ENCODE measurements at places on chromosomes 5 and 9. TPM values are rescaled to one million over a fixed set of nuclear protein-coding genes. Genes with fewer than 3 reads are reported as not detected.

MYO10 gene
- 7.6 TPM for polyA plus RNA-seq

FAM153A gene
- polyA plus RNA-seq = 1.6 TPM

DNA sequence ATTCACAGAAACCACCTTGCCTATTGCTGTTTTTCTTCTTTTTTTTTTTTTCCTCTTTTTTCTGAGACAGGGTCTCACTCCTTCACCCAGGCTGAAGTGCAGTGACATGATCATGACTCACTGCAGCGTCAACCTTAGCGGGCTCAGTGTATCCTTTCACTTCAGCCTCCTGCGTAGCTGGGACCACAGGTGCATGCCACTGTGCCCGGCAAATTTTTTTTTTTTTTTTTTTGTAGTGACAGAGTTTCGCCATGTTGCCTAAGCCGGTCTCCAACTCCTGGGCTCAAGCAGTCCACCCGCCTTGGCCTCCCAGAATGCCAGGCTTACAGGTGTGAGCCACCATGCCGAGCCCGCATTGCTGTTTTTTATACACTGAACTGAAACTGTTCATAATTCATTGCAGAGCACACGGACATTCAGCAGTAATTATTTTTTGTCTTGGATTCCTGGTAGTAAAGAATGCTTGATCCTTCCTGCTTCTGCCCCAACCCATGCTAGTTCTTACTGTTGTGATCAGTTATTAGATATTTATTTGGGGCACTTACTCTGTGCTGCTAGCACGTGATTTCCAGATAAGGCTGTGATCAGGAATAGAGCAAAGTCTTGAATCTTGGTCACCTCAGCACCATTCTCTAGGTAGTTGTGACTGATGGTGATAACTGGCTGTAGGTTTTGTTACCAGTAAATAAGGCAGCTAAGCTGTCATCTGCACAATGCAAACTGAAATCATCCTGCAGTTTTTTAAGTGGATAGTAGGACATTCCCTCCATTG lies 14.0 kb downstream of the MAP3K1 start:
- no peak overlapping the region for H3K4me3 ChIP-seq
- peaks cover 2% of the 10 kb centered on the region for H3K4me1 ChIP-seq
- DNase-seq = no peak
- no peak overlapping the region for H3K27ac ChIP-seq
- H3K27me3 ChIP-seq = no peaks in the 10 kb centered on the region

GRCh38 chr5:78699552-78700153 lies 51.1 kb upstream of the LHFPL2 start:
- no peaks in the 10 kb centered on the region for H3K36me3 ChIP-seq
- no peak for DNase-seq
- no peaks in the 10 kb centered on the region for H3K4me1 ChIP-seq

DNA sequence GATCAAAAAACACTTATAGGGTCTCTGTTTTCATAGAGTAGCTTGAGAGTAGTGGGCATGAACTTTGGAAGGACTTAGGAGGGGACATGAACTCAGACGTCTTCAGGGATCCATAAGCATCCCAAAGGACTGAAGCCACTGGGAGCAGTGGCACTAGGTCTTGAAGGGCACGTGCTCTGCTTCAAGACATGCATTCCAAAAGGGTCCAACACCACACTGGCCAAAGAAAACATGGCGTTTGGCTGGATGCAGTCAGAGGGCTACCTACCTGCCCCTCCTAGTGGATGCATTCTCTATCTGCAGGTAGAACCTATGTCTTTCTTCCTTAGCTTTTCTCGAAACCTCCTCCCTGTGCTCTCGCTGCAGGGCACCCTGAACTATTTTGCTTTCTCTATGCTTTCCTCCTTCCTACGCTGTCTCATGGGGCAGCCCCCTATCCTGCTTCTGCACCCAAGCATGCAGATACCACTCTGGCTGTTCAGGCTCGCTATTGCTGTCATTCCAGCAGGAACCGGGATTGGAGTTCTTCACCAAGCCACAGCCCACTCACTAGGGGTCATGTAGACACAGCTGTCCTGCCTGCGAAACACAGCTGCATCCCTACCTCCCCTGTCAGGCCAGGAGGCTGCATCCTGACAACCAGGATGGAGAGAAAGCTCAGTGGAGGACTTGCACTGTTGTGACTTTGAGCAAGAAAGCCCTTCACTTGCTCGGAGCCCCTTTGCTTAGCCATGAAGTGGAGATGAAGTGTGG lies 11.9 kb downstream of the FAM240B start:
- no peak overlapping the region for H3K27ac ChIP-seq
- no peaks in the 10 kb centered on the region for H3K4me1 ChIP-seq
- H3K4me3 ChIP-seq = no peak overlapping the region
- DNase-seq = peak; percentile 61

- no peaks in the 10 kb centered on the region for H3K27me3 ChIP-seq
- no peak for DNase-seq
- no peaks in the 10 kb centered on the region for H3K4me1 ChIP-seq
- no peaks in the 10 kb centered on the region for H3K36me3 ChIP-seq
- no peak overlapping the region for H3K27ac ChIP-seq
Observed at GRCh38 chr9:84937180-84937579, 267.7 kb downstream of the NTRK2 start.

GRCh38 chr5:154523104-154523503 lies 45.1 kb upstream of the HAND1 start:
- no peaks in the 10 kb centered on the region for H3K36me3 ChIP-seq
- no peak overlapping the region for H3K27ac ChIP-seq
- H3K27me3 ChIP-seq = no peaks in the 10 kb centered on the region
- H3K4me1 ChIP-seq = no peaks in the 10 kb centered on the region
- no peak overlapping the region for H3K4me3 ChIP-seq
- no peak for DNase-seq

Data from kidney (tissue), 22 donors.